ENCODE measurements at places on chromosomes 11 and 22. TPM values are rescaled to one million over a fixed set of nuclear protein-coding genes. Genes with fewer than 3 reads are reported as not detected.

Gene ENTHD1
- 4.9 TPM for total RNA-seq

Gene LRRN4CL
- total RNA-seq = 28.4 TPM

Gene TSPAN32
- total RNA-seq = 7.3 TPM

GRCh38 chr11:14184028-14184940 is 174.7 kb downstream of the RRAS2 start:
- no peak for DNase-seq

GRCh38 chr22:23537416-23537815 is 42.7 kb downstream of the IGLL1 start:
- DNase-seq = peak; percentile 60

Gene DBX1
- total RNA-seq = not detected

Gene OR4D5
- not detected for total RNA-seq

Gene HEPN1
- total RNA-seq = not detected

DNA sequence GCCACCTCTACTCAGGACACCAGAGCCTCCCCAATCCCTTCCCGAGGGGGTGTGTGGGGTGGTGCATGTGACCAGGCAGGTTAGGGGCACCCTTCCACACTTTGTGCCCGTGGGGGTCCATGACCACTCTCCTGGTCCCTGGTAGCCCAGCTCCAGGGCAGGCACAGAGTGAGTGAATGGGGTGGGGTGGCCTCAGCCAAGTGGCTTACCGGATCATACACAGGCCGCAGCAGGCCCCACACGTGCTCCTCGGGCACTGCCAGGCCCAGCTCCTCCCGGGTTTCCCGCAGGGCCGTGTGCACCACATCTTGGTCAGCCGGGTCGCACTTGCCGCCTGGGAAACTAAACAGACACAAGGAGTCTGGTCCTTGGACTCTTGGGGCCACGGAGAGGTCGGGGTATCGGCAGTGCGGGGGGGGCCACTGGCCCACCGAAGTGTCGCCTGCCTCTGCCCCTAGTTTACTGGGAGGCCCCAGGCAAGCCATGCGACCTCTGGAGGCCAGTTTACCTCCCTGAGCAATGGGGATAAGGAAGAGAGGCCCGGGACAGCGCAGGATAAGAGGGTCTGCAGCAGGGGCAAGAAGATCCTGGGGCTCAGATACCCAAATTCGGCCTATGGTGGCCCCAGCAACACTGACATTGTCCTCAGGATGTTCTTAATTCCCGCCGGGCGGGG is 889 bp downstream of the NUDT8 start:
- peak; percentile 65 for DNase-seq

DNA sequence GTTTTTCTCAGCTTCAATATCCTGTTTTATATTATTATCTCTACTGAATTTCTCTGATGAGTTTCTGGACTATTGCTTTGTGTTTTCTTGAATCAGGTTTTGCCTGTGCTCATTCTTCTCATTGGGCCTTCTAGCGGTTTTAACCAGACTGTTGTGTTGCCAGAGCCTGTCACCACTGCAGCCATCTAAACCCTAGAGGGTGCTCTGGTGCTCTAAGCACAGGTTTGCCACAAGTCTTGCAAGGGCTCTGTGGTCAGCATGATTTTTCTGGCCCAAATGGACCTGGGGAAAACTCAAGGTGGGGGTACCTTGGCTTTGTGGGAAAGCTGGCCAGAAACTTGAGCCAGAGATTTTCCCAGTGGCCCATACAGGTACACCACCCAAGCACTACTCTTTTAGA is 52.4 kb upstream of the TYR start:
- DNase-seq = no peak

- no peak for DNase-seq
These were observed 29.0 kb downstream of the MYH9 start for GRCh38 chr22:36358533-36359469.

Gene ARSA
- total RNA-seq = 38.1 TPM

GRCh38 chr11:57871231-57871630 is 109.6 kb downstream of the CTNND1 start:
- no peak for DNase-seq

DNA sequence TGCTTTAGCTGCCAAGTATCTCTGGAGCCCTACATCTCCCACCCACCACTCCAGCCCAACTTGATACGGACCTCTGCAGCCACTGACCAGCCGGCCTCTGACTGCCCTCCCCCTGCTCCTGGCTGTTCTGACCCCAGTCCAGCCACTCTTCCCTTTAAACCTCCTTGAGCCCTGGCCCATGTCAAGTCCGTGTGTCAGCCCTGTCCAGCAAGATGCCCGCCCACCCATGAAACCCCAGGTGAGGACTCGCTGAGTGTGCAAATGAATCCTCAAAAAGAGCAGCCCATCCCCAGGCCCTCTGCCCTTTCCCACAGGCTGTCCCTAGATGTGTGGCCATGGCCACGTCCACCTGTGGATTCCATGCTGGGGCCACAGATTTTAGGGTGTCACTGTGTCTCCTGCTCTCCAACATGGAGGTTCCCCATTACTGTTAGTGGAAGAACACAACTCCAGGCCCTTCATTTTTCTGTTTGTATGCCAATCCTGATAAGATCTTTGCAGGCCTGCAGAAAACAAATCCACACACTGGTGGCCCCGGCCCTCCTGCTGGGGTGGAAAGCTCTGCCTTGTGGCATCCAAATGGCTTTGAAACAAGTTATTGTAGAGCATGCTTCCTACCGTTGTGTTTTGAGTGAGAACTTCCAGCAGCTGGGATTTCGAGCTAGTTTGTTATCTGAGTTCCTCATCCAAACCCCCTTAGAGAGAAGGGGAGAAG is 22.7 kb upstream of the ADORA2A start:
- DNase-seq = no peak

Gene FXYD6
- total RNA-seq = 141 TPM

Gene ADM2
- total RNA-seq = 0.09 TPM

Gene ESAM
- 61.0 TPM for total RNA-seq

GRCh38 chr11:34869425-34869824 is 46.8 kb downstream of the APIP start:
- DNase-seq = no peak

Gene SGSM1
- 2.9 TPM for total RNA-seq

Gene TRPM5
- total RNA-seq = not detected

DNA sequence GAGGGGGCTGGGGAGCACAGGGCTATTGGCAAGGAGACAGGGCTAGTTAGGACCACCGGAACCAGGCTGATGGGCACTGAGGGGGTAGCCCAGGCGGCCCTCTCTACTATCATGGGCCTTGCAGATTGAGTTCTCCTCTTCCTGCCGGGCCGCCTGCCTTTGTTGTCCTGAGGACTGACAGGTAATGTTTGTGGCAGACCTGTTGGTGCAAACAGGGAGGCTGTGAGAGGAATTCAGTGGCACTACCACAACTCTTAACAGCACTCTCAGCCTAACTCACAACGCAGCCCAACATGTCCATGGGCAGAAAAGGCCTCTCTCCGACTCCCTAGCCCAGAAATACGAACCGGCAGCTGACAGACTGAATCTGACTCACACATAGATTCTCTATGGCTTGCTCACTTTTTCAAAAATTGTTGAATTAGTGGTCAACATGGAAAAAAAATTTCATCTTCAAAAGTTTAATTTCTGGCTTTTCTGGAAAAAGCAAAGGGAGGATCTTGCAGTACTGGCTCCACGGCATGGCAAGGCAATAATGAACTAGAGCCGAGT is 11.4 kb downstream of the KCNJ5 start:
- no peak for DNase-seq

Data from sciatic nerve (tissue), 2 donors.